ENCODE measurements at places on chromosomes 11 and 22.

DNA sequence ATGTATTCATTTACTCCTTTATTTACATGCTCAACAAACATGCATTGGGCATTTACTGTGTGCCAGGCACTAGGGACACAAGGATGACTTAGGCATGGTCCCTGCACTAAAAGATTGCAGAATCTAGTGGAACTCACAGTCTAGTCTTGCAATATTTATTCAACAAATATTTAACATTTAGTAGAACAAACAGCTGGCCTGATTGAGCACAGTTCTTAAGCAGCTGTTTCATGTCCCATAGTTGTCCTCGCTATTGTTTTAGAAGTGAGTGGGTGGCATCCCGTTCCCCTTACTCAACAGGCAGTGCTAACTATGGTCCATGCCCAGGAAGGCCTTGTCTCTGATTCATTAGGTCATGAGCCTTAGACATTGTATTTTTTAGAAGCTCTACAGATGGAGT, 459.9 kb upstream of the CADM1 start:
- DNase-seq = no peak

DNA sequence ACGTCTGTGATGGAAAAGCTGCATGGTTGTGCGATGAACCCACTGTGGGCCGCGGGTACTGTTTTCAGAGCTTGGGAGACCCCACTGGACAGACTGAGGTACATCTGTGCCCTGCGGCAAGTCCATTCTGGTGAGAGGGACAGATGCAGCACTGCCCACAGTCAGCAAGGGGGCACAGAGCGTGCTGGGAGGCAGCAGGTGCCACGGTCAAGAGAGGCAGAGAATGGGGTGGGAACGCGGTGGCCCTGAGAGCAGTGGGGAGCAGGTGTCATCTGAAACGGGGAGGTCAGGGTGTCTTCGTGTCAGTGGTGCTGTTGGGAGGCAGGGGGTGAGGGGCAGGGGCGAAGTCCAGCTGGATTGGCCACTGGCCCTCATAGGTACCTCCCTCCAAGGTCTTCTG, 32.0 kb downstream of the TBC1D22A start:
- DNase-seq = no peak

DNA sequence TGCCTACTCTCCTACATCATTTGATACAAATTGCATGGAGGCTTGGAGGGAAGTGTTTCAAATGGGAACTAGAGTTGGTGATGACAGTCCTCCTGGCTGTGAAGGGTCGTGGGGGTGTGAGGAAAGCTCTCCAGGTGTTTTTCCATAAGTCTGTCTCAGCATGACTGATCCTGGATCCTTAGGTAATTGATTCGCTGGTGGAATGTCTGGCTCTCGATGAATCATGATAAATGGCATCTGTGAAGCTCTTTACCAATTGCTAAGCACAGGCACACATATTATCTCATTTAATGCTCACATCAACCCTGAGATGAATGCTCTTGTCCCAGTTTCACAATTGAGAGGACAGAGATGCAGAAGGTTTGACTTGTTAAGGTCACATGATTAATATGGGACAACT, 107.5 kb downstream of the PKNOX2 start:
- no peak for DNase-seq

DNA sequence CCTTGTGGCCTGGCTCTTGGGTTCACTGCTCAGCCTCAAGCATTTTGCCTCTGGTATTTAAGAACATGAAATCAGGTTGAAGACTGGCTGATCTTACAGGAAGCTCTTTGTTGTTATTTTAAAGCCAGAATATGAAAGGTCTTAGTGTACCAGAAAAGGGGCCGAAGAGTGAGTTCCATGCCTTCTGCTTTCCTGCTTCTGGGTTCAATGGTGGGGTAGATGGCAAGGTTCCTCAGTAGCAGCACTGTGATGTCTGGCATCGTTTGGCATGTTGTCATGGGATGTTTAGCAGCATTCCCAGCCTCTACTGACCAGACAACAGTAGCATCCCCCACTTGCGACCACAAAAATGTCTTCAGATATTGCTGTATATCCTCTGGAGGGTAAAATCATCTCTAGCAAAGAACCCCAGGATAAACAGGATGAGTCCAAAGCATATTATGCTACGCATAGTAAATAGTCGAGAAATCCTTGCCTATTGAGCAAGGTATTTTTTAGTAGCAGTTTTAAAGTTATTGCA, 2.4 kb downstream of the VPS26B start:
- DNase-seq = no peak

DNA sequence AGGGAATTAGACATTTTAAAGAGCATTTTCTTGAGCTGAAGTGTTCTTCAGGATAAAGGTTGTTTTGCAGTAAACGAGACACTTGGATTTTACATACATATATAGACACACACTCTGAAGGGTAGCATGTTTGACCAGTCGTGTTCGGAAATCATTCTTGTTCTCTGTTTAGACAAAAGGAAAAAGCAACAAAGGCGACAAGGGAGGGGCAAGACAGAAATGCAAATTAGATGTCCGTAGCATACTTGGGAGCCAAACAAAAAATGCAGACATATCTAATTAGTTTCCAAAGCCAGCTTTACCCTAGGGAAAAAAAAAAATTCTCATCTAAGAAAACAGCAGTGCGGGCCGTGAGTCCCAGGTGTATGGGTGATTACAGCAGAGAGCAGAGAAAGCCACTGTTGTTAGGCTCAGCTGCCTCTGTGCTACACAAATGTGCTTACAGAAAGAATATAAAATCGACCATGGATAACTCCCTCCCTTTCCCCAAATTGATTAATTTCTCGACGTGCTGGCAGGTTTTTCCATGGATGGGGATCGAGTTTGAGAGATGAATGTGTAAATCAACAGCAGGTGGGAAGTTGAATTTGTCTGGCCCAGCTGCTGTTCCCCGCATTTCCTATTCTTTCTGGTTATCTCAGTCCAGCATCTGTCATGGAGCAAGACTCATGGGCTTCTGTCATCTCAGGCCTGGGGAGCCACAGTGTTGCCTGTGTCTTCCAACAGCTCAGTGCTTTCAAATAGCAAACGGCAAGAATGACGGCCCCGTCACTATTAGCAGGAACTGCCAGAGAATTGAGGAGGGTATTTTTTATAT, 176.5 kb upstream of the TTC12 start:
- no peak for DNase-seq

DNA sequence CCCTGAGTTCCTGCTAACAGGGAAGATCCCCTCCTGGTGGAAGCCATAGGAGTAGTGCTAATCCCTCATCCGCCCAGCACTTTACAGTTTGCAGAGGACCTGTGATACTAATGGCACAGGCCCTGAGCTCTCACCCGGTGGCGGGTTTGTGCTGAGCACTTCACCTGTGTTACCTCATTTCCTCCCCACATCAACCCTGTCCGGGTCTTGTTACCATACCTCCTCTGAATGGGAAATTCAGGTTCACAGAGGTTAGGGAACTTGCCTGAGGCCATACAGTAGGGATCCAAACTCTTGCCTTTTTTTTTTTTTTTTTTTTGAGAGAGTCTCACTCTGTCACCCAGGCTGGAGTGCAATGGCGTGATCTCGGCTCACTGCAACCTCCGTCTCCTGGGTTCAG, 25.2 kb downstream of the CAPN1 start:
- no peak for DNase-seq

- DNase-seq = no peak
These were observed 20.6 kb downstream of the LRRC32 start for GRCh38 chr11:76649851-76650372.

GRCh38 chr22:19757985-19758895, 2.3 kb upstream of the TBX1 start:
- DNase-seq = no peak

DNA sequence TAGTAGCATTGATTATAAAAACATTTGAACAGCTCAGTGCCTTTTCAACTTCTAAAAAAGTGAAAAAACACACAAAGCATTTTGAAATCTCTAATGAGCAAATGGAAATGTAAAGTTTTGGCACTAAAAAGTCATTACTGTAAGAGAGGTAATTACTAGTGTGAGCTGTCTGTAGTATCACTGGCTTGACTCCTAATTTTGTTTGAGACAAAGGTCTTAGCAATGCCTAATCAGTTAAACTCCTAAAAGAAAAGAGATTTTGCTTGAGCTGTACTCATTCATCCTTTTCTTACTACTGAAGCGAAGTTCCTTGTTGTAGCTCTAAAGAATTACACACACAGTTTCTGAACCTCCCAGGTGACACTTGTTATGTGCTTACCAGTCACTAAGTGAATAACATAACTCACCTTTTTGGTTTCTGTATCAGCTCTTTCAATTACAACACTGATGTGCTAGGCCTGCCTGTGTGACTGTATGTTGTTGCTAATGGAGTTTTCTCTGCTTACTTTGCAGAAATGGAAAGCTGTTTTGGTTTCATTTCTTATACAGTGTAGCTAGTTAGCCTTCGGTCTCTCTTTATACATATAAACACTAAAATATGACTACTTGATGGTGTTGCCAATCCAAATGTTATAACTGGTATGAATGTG, 924.4 kb upstream of the TENM4 start:
- no peak for DNase-seq

- DNase-seq = no peak
These were observed 1.6 kb downstream of the RNASEH2C start for GRCh38 chr11:65718964-65719492.

GRCh38 chr22:36795633-36796032, 19.7 kb upstream of the IFT27 start:
- no peak for DNase-seq

GRCh38 chr11:111834432-111835163, 36.8 kb downstream of the ALG9 start:
- no peak for DNase-seq

- DNase-seq = no peak
These were observed 264.0 kb downstream of the ETS1 start for GRCh38 chr11:128323381-128323780.

- no peak for DNase-seq
These were observed 77.4 kb downstream of the PARVA start for GRCh38 chr11:12454782-12455181.

GRCh38 chr11:128745311-128746136, 51.7 kb downstream of the FLI1 start:
- no peak for DNase-seq

DNA sequence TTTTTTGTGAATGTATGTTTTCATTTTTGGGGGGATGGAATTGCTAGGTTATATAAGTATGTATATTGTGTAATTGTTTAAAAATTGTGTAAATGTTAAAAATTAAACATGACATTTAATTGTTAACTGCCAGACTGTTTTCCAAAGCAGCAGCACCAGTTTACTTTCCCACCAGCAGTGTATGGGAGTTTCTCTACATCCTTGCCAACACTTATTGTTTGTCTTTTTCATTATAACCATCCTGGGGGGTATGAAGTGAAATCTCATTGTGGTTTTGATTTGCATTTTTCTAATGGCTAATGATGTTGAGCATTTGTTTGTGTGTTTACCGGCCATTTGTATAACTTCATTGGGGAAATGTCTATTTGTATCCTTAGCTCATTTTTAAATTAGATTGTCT, 31.7 kb upstream of the RRAS2 start:
- DNase-seq = no peak

DNA sequence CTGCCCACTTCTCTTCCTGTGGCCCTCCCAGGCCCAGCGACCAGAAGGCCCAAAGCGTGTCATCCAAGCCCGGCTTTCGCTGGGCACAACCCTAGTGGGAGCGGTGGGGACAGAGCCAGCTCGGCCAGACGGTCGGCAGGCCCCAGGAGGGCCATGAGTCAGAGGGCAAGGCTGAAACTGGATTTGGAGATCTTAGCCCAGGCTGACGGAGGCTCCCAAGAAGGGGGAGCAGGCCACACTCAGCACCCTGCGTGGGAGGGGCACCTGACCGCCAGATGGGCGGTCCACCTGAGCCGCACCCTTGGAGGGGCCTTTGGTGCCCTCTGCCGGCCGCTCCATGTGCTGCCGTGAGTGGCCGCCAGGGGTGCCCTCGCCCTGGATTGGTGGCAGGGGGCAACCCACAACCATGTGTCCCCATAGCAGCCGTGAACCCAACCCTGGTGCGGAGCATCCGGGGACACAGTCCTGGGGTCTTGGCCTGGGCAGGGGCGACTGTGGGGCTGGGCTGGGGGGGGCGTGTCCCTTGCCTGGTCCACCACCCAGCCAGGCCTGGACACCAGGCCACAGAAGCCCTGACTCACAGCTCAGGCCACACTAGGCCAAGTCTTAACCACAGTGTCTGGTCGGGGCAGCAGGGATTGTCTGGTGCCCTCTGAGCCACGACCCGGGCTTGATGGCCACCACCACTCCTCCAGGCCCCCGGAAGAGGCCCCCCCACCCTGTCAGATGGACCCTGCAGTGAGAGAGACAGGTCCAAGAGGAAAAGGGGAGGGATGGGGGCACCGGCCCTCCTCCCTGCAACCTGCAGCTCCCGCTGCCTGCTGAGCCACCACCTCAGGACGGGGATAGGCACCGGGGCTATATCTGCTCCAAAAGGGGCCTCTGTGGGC, 19.2 kb upstream of the TALDO1 start:
- peak; percentile 62 for DNase-seq

DNA sequence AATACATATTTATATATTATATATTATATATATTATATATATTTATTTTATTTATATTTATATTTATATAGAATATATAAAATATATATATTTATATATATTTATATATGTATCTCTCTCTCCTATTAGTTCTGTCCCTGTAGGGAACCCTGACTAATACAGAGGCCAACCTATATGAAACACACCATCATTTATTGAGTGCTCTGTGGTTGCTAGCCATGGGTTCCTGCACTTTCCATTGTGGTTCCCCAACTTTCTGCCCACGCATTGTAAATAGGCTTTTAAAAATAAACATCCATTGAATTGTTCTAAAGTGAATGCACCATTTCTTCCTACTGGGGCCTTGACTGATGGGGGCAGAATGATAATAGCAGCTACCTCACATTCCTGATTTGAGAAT, 93.8 kb upstream of the SESN3 start:
- no peak for DNase-seq

DNA sequence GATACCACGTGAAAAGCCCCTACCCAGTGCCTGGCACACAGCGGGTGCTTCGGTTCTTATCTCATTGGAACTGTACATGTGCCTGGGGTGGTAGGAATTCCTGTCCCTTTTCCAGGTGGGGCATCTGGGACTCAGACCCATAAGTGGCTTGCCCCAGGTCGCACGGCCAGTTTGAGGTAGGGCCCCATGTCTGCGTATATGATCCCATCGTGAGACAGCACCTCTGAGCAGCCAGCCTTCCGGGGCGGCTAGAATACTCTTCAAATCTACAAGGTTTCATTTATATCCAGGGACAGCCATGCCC, 33.5 kb upstream of the SMIM38 start:
- no peak for DNase-seq

DNA sequence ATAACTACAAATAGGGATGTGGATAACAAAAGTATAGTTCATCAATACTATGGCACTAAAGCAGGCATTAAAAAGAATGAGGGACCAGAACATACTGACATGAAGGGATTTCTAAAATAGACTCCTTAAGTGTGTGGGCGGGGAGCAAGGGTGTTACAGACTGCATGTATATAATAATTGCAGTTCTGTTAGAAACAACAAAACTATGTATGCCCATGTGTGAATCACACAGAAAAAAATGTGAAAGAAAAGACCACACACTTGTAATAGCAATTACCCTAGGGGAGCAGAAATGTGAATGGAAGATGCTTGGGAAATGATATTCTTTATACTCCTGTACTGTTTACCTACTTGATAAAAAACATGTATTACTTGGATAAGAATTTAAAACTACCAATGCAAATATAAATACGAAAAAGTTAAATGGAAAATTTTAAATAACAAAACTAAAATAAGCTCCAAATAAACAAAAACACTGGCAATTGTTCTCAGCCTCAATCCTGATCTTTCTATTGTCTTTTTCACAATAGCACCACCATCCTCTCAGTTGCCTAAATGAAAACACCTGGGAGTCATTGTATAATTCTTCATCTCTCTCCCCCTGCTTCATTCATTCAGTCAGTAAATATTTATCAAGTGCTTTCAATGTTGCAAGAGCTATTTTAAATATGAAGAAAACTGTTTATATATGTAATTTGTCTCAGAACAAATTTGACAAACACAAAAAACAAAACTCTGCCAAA, 129.8 kb downstream of the FCHSD2 start:
- no peak for DNase-seq

Measured in activated CD4-positive, alpha-beta T cell treated with anti-CD3 and anti-CD28 coated beads, Interleukin-2, amount 50 U/mL, for 24 hours (primary cell).